Stimulated activated CD8-positive, alpha-beta memory T cell treated with anti-CD3 and anti-CD28 coated beads, Interleukin-7, amount 100 ng/mL, for 24 hours (primary cell): ENCODE measurements at places on chromosomes 3 and 15.

GRCh38 chr3:172069478-172069877, 30.1 kb downstream of the FNDC3B start:
- DNase-seq: no peak

DNA sequence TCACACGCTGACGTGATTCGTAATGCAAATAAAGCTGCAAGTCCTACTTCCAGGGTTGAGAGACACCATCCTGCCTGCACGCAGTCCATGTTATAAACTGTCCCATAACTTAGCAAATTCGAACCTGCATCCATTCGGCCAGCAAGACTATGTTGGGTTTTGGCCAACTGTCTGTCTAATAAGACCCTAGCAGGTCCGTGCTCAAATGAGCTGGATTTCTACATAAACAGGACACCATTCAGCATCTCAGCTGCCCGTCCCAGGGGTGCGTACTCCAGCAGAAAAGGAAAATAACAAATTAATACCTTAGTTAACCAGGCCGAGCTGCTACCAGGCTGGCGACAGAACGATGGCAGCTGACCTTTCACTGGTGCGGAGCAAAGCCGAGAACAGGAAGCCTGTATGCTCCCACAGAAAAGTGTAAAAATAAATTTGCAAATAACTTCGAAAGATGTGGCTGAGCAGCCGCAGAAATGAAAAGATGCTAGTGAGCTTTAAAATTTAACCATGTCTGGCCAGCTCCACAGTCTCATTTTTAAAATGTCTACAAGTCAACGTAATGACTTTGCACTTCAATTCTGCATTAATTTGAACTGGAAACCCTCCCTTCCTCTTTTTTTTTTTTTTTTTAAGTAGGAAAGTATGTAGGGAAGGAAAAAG, 97.1 kb upstream of the SNRPA1 start:
- DNase-seq: no peak

DNA sequence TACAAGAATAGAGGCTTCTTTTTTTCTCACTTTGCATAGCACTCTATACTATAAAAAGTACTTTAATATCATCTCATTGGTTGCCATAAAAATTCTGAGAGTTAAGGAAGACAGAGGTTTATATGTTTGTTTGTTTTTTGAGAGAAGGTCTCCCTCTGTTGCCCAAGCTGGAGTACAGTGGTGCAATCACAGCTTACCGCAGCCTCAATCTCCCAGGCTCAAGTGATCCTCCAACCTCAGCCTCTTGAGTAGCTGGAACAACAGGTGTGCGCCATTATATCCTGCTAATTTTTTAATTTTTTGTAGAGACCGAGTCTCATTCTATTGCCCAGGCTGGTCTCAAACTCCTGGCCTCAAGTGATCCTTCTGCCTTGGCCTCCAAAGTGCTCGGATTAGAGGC, 250.2 kb downstream of the LPP start:
- no peak for DNase-seq

- DNase-seq: no peak
Observed at GRCh38 chr3:44076221-44076829, 165.4 kb upstream of the TOPAZ1 start.

DNA sequence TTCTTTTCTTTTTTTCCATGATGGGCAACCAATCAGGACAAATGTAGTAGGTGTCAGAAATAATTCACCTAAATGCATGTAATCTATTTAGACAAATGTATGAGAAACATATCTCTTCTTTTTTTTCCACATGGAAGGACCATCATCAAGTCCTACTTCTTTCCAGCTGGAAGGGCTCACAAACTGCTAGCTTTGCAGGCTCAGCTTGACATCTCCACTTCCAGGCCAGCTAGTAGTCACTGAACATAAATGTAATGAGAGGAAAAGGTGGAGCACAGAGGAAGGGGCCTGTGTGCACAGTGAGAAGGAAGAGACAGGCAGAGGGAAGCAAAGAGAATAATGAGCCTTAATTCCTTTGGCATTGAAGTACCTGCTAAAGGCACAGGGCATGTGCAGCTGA, 504.9 kb downstream of the MCTP2 start:
- DNase-seq: no peak

- DNase-seq: no peak
Observed at GRCh38 chr3:180990505-180990904, 969 bp upstream of the DNAJC19 start.

- peak; percentile 2 for DNase-seq
Observed at GRCh38 chr3:33277193-33277882, at the start of gene FBXL2. Gene FBXL2 (plus strand): TSS chr3:33277442. CDS start chr3:33277513, 71 bp downstream.

DNA sequence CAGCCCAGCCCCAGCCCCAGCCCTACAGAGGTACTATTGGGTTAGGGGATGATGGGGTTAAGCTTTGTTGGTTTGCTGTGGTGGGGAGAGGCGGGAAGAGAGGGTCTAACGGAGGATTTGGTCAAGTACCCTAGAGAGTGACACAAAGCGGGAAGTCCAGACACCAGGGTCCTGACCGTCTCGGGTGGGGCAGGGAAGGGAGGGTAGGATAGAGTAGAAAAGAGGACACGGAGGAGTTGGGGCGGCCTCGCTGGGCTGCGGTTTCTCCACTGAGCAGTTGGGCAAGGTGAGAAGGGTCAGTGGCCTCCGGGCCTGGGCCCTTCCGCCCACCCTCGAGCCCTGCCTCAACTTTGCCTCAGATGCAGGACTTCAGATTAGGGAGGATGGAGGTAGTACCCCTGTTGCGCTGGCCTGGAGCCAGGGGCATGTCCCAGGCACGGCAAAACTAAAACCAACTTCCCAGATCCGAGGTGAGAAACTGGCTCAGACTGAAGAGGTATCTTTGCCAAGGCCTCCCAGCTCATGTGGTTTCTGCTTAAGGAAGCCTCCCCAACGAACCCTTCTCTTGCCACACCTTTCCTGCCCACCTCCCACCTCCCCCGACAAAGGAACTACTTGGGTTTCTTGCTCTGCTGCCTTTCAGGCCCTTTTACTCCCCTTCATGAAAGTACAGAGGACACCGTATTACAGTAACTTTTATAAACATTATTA, 551 bp downstream of the PML start:
- no peak for DNase-seq

DNA sequence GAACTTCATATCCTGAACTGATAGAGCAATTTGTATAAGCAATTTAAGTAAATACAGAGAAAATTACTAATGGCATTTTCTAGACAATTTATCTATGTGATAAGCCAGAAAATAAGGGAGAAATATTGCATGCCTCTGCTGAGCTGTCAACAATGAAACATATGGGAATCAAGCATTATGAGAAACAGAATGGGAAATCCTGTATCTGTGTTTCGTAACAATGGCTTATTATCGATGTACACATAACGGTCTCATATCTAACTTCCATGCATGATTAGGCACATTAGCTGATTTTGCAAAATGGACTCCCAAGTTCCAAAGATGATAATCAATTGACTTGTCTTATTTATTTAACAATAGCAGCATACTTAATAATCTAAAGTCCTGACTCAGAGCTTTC, 30.4 kb upstream of the KCNMB2 start:
- DNase-seq: no peak

DNA sequence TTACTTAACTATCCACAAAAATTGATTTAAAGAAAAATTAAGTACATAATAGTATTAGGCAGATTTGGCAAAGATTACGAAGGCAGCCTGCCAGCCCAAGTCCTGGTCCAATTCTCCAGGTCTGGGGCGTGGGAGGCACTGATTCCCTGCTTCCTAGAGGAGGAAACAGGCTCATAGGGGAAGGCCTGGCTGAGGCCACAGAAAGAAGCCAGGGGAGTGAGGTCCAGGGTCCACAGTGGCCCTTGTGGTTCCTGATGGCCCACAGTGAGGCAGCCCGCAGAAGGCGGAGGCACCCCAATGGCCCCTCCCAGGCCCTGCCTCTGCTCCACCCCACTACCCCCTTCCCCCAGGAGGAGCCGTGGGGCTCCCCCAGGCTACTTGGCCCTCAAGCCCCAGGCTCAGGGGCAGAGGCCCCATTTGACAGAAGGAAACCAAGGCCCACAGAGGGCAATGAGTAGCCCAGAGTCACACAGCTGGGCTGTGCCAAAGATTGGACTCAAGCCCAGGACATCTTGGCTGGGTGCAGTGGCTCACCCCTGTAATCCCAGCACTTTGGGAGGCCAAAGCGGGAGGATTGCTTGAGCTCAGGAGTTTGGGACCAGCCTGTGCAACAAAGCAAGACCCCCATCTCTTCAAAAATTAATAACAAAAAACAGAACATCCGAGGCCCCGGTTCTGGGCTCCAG, 21.0 kb downstream of the H1-8 start:
- no peak for DNase-seq

GRCh38 chr3:133487920-133488540, 85.5 kb upstream of the CDV3 start:
- DNase-seq: peak; percentile 16

GRCh38 chr3:42843713-42844411, 31.8 kb downstream of the CYP8B1 start:
- DNase-seq: no peak

- no peak for DNase-seq
Observed at GRCh38 chr3:50662408-50662807, 12.3 kb upstream of the DOCK3 start.

GRCh38 chr3:142817897-142818296, 71.0 kb downstream of the PCOLCE2 start:
- no peak for DNase-seq

DNA sequence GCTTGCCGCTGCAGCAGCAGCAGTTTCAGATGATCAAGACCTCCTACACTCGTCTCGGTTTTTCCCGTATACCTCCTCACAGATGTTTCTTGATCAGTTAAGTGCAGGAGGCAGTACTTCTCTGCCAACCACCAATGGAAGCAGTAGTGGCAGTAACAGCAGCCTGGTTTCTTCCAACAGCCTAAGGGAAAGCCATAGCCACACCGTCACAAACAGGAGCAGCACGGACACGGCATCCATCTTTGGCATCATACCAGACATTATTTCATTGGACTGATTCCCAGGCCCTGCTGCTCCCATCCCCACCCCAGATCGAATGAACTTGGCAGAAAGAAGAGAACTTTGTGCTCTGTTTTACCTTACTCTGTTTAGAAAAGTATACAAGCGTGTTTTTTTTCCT, 17.6 kb downstream of the CALML4 start:
- no peak for DNase-seq

DNA sequence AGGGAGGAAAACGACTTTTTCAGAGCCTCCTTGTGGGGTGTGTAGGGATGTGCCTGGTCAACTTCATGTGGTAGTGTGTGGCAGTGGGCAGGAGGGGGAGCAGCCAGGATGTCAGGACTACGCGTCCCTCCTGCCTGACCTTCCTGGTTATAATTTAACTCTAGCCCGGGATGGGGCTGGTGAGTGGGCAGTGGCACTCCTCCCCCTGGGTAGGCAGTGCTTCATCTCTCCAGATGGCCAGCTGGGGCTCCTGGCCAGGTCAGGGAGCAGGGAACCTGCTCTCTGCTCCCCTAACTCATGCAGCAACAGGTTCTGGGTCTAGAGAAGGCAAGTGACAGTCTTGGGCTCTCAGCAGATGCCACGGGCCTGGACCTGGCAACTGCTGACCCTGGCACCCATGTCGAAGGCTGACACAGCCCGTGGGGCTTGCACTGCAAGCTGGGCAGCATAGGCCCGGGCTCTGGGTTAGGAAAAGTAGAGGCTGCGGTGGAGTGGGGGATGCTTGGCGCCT, 2.6 kb downstream of the ITIH4 start:
- DNase-seq: no peak

DNA sequence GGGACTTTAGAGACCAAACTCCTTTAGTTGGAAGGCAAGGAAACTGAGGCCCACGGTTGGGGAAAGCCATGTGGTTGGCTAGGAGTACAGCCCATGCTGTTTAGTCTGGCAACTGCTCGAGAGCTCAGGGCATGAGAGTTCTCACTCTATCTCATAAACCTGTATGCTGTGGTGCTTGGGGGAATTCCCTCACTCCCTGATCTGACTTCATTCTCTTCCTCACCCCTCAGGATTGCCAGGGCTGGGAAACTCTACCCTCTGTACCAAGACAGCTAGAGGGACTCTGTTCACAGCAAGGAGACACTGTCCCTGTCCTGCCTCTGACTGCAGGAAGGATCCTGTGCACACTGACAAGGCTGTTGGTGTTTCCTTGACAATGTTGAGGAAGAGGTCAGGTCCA, 230.2 kb downstream of the ZNF621 start:
- no peak for DNase-seq

DNA sequence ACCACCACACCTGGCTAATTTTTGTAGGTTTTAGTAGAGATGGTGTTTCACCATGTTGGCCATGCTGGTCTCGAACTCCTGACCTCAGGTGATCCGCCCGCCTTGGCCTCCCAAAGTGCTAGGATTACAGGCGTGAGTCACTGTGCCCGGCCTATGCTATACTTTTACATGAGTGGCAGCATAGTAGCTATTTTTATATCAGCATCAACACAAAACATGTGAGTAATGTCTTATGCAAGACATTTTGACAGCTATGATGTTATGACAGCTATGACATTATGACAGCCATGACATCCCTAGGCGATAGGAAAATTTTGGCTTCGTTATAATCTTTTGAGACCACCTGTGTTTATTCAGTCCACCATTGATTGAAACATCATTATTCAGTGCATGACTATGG, 4.1 kb upstream of the NAALADL2 start:
- DNase-seq: no peak

GRCh38 chr3:159586571-159587202, 401.9 kb upstream of the IL12A start:
- no peak for DNase-seq

GRCh38 chr3:75396316-75396802, 267.8 kb upstream of the FRG2C start:
- no peak for DNase-seq

- no peak for DNase-seq
Observed at GRCh38 chr15:77239882-77240608, 169.1 kb upstream of the TSPAN3 start.

GRCh38 chr3:98003306-98003969, 31.2 kb upstream of the RIOX2 start:
- DNase-seq: no peak

DNA sequence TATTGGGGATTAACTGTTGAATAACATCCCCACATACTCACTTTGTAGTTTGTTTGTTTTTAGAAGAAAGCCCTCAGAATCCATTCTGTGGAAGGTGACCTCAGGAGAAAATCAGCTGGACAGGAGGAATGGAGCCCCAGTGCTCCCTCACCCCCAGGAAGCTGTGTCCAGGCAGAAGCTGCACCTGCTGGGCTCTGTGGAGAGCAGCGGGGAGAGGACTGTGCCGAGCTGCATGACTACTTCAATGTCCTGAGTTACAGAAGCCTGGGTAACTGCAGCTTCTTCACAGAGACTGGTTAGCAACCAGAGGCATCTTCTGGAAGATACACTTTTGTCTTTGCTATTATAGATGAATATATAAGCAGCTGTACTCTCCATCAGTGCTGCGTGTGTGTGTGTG, 14.0 kb downstream of the TIGIT start:
- DNase-seq: no peak

GRCh38 chr3:89859757-89860156, 752.3 kb downstream of the EPHA3 start:
- no peak for DNase-seq

DNA sequence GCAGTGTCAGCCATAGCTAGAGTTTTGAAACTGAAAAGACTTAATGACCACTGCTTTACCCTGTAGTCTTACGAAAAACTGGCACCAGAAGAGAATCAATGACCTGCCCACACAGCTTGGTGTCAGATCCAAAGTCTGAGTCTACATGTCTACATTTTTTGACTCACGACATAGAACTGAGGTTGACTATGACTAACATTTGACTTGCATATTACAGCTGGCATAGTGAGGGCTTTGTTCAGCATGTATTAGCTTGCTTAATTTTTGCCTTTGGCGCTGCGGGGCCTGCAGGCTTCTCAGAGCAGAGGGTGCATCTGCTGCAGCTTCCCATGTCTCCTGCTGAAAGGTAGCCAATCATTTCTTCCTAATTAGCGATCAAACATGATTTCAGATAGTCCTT, 167.0 kb downstream of the EBLN2 start:
- DNase-seq: no peak
